ENCODE measurements at places on chromosomes 3 and 15. TPM values are rescaled to one million over a fixed set of nuclear protein-coding genes. Genes with fewer than 3 reads are reported as not detected.

Gene SCN10A
- not detected for total RNA-seq

Gene GOLGA8T
- not detected for total RNA-seq

Gene CYP8B1
- total RNA-seq: not detected

Gene C3orf18
- total RNA-seq: 10.0 TPM

Gene GXYLT2
- total RNA-seq: 35.1 TPM

Gene FBXL2
- total RNA-seq: 13.1 TPM

Gene CTXN2
- not detected for total RNA-seq

Gene LMOD3
- not detected for total RNA-seq

Gene USF3
- 7.7 TPM for total RNA-seq

Gene REC114
- not detected for total RNA-seq

Gene GALNT15
- 1.3 TPM for total RNA-seq

Gene SPTSSB
- total RNA-seq: not detected

Gene TRMT10C
- 22.6 TPM for total RNA-seq

Gene GPR62
- total RNA-seq: not detected

Gene KNG1
- total RNA-seq: not detected

Gene C3orf20
- 0.09 TPM for total RNA-seq

Gene UACA
- 33.1 TPM for total RNA-seq

Gene SPPL2A
- 117 TPM for total RNA-seq

Gene GABRR3
- not detected for total RNA-seq

Gene DAZL
- total RNA-seq: not detected

Gene TIMP4
- total RNA-seq: 13.1 TPM

Gene LYSMD2
- 11.5 TPM for total RNA-seq

Gene WDR93
- total RNA-seq: not detected

Gene ADGRG7
- not detected for total RNA-seq

Measured in pericardium fibroblast (primary cell).